ENCODE measurements at places on chromosomes 5 and 9.

- no peak for DNase-seq
These were observed 6.1 kb downstream of the PCYOX1L start for GRCh38 chr5:149363936-149364335.

- peak; percentile 4 for DNase-seq
These were observed 67.5 kb downstream of the MAMDC2 start for GRCh38 chr9:70111042-70111602.

DNA sequence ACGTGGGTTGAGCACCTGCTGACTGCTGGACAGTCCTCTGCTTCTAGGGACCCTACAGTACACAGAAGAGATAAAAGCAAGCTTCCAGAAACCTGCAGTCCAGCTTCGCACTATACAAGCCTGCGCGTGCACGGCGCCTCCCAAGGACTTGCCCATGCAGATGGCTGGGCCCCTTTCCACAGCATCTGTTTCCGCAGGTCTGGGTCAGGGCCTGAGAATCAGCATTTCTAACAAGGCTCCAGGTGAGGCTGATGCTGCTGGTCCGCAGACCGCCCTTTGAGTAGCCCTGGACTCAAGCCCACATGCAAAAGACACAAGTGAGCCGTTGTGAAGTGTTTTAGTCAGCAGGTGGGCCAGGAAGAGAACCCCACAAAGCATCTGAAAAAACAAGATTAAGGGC, 133.1 kb downstream of the HSD17B3 start:
- no peak for DNase-seq

DNA sequence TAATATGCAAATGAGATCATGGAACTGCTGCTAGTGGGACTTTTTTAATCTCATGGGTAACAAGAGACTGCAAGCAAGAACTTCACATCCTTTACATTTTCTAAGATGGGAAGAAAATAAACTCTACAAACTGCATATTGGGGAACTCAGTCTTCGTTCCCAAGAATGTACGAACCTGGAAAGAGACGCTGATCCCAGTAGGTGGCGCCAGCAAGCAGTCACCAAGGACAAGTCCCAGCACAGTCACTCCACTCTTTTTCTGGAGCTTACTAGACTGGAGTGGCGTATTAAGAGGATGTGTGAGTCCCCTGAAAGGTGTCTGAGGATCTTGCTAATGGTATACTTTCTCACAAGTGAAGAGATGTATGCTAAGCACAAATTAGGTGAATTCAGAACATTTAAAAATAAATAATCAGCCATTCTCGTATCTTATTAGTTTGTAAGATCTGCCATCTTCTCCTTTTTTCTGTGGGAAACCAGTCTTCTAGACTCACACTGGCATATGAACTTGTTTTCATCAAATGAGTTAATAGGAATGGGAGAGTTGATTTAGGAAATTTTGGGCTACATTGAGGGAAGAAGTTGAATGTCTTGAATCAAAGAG, 16.0 kb upstream of the PUM3 start:
- DNase-seq: no peak

GRCh38 chr5:38346593-38346992, 88.2 kb downstream of the EGFLAM start:
- no peak for DNase-seq

Data from effector CD8-positive, alpha-beta T cell (primary cell).